HT1080 (cell line): ENCODE measurements at places on chromosomes 5 and 9. TPM values are rescaled to one million over a fixed set of nuclear protein-coding genes. Genes with fewer than 3 reads are reported as not detected.
A peak's percentile ranks its signal among the peaks of the same experiment; 100 is the strongest.

SKIC3 gene
- total RNA-seq: 43.0 and 49.4 TPM in 2 replicates

SUSD3 gene
- total RNA-seq: not detected in 2 replicates

WNT8A gene
- total RNA-seq: not detected in 2 replicates

- no peak for DNase-seq
Measured at GRCh38 chr9:89986190-89986589, 381.4 kb downstream of the GADD45G start.

- peak; percentile 26 for DNase-seq
Measured at GRCh38 chr9:113219969-113220368, 1.1 kb downstream of the FKBP15 start.

GRCh38 chr5:73740274-73740790, 114.3 kb downstream of the ARHGEF28 start:
- DNase-seq: no peak
